OCI-M1 (cell line): ENCODE measurements at places on chromosomes 2 and 18.

- no peak for DNase-seq
Measured at GRCh38 chr2:44522846-44523245, 161.1 kb downstream of the CAMKMT start.

DNA sequence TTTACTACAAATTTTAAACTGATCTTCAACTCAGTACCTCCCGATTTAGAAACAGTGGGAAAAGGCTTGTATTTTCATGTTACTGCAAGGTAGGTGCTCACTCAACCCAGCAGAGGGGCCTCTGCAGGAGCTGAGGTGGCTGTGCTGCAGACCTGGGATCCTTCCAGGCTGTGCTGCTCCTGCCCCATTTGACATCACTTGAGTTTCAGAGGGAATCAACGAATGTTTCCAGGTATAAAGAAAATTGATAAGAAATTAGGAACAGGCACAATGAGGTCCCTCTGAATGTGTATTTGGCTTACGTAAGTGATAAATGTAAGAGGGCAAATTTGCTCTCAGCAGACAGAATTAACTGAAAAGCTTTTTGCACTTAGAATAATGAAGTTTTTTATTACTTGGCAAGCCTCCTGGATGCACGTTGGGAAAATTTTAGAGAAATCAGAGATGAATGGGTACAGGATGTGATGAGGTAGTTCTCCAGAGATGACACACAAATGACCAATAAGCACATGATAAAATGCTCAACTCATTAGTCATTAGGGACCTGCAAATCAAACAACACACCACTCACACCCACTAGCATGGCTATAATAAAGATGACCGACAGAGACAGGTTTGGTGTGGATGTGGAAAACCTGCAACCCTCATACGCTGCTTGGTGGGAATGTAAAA is 114.0 kb downstream of the NOL10 start:
- DNase-seq = no peak

- DNase-seq = no peak
Measured at GRCh38 chr2:192267484-192267883, 72.8 kb upstream of the TMEFF2 start.

DNA sequence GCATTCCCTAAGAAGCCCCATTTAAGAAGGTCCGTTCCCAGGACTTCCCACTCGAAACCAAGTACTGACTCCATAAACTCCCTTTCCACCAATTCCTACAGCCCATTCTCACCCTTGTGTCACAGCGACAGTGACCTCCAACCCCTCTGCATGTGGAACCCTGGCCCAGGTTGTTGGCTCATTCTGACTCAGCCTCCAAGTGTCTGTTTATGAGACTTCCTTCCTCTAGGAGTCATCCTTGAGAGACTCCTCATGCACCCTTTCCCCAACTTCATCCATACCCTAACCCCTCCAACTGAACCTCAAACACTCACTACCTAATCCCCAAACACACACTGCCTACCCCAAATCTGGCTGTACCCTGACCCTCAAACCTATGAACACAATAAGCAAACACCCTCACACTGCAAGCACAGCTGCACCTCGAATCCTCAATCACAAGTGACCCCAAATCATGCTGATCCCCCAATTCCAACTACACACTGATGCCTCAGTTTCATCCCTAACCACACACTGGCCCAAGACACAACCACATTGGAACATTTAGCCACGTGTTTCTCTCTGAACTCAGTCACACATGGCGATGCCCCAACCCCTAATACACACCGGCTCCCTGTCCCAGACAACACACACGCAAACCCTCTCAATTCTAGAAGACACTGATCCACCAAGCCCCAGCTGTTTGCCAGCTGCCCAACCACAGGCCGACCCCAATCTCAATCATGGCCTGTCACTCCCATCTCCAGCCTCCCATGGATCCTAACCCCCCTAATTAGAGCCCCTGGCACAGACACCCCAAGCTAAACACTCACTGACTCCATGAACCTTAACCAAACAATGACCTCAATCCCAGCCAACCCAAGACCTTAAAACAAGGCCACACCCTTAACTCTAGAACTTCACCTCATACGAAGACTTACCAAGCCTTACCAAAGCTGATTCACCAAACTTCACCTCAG is 219.6 kb downstream of the CYP26B1 start:
- DNase-seq = no peak

GRCh38 chr2:73759285-73759764 is 20.6 kb downstream of the DUSP11 start:
- DNase-seq = no peak

DNA sequence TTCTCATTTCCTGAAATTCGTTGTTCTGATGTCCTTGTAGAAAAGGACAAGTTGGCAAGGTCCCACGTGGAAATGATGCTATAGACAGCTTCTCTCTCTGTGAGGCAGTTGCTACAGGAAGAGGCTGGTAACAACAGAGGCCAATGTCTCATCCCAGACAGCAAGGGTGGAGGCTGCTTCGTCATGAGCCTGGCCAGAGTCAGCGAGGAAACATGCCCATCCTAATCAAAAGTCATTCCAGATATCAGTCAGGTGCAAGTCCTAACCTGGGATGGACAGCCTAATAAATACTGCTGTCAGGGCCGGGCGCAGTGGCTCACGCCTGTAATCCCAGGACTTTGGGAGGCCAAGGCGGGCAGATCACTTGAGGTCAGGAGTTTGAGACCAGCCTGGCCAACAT is 6.4 kb upstream of the SMAD7 start:
- DNase-seq = no peak
